ENCODE measurements at places on chromosomes 13 and 19. TPM values are rescaled to one million over a fixed set of nuclear protein-coding genes. Genes with fewer than 3 reads are reported as not detected.

SLC6A16 gene
- 0.51 TPM for total RNA-seq

LRRC4B gene
- total RNA-seq: not detected

COQ8B gene
- 12.6 TPM for total RNA-seq

IL17D gene
- 1.3 TPM for total RNA-seq

DNMT1 gene
- total RNA-seq: 21.0 TPM

FFAR2 gene
- not detected for total RNA-seq

VWA8 gene
- total RNA-seq: 6.8 TPM

DLEU7 gene
- not detected for total RNA-seq

DNA sequence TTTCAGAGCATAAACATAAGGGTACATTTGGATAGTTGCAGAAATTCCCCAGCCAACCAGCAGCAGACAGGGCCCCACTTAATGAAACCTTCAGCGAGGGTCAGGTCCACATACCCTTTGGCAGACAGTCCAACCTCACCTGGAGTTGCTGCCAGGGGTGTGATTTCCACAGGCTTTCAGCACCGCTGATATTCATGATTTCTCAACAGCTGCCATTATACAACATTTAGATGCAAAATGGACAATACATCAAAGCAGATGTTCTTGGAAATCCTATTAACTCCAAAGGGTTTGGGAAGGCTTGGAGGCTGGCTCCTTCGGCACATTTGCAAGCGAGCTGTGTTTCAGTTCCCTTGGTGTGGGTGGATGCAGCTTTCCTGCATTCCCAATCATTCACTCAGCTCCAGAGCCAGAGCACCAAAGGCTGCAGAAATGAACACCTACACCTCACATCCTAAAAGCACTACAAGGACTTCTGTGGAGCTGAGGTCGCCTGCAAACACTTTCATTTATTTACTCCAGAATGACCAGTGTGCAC lies 147.2 kb upstream of the VSTM2B start:
- no peak for DNase-seq

DNA sequence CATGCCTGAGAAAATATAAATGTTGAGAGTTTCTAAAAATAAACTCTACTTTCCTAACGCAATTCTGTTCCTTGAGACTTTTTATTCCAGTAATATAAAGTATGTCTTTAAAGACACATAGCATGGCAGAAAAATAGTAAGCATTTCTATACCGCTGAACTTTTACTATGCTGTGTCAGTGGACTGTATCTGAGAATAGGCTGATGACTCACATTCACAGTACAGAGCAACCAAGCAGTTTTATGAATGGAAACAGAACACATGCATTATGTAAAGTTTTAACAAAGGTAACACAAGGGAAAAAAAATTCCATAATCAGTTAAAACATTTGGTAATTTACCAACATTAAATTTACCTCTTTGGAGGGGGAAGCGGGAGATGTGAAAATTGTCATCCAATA lies 38.4 kb downstream of the ZDHHC20 start:
- DNase-seq: no peak

GRCh38 chr13:73984201-73984600 lies 150.0 kb downstream of the KLF12 start:
- no peak for DNase-seq

- peak; percentile 80 for DNase-seq
Measured at GRCh38 chr13:73708393-73708985, 425.7 kb downstream of the KLF12 start.

GRCh38 chr13:34675626-34676025 lies 266.4 kb upstream of the NBEA start:
- no peak for DNase-seq

DNA sequence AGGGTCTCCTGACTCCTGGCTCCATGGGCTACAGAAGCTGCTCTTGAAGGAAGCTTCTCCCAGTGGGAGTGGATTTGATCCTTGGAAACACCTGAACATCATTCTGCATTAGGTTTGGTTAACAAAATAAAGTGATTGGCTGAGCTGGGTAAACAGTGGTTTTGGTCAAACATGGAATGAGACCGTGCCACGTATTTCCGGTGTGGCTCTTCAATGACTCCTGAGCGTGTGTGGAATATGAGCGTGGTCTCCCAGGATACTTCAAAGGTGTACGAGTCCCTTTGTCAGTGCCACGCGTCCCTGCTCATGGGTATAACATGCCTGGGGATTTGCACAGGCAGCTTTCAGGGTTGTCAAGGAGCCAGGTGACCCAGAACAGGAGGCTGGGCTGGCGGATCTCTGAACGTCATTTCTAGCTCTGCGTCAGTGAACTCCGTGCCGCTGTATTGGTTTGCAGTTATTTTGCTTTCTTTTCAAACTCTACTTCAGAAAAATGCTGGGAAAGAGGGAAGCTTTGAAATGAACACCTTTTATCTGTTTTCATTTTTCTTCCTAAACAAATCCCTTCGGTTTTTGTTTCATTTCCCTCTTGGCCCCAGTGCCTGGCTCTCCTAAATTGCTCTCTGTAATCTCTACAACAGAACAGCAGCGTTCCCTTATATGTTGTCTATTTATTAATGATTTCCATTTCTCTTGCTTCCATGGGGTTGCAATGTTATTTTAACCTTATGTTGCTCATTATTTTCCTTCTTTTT lies 26.3 kb upstream of the GJB6 start:
- no peak for DNase-seq

GRCh38 chr13:49760558-49760957 lies 31.9 kb downstream of the KPNA3 start:
- no peak for DNase-seq

DNA sequence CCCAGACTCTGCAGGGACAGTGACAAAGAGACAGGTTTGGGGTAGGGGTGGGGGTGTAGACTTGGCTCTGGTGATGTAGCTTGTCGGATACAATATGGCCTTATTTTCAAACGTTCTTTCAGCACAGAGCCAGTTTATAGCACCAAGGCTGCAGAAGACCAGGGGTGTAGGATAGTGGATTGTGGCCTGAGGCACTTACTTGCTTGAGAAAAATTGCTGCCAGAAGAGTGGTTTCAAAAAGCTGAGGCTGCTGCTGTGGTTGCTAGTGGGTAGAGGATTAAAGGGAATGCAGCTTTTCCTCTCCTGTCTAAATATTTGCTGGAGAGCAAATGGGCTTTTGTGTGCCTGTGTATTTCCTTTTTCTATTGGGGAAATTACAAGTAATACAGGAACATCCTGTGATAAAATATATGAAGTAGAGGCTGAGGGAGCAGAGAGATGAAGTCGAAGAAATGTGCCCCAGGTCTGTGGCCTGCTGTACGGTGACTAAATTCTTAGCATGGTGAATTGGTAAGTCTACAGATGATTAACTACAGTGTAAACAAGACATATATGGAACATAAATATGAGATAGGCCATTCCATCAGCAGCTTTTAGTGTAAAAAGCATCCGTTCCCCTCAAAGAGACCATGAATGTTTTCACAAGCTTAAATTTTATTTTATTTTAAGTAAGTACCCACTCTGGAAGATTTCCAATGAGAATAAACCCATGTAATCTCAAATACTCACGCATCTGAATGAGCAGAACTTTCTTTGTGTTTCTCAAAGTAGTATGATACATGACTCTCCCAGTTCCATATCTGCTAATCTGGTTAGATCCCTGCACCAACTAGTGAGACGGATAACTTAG lies 112.9 kb downstream of the LRCH1 start:
- peak; percentile 46 for DNase-seq

GRCh38 chr13:28218679-28219078 lies 80.3 kb downstream of the PAN3 start:
- no peak for DNase-seq

GRCh38 chr13:19658831-19659230 lies 25.4 kb downstream of the MPHOSPH8 start:
- DNase-seq: no peak

- DNase-seq: no peak
Measured at GRCh38 chr19:1655987-1656608, 3.7 kb upstream of the TCF3 start.

DNA sequence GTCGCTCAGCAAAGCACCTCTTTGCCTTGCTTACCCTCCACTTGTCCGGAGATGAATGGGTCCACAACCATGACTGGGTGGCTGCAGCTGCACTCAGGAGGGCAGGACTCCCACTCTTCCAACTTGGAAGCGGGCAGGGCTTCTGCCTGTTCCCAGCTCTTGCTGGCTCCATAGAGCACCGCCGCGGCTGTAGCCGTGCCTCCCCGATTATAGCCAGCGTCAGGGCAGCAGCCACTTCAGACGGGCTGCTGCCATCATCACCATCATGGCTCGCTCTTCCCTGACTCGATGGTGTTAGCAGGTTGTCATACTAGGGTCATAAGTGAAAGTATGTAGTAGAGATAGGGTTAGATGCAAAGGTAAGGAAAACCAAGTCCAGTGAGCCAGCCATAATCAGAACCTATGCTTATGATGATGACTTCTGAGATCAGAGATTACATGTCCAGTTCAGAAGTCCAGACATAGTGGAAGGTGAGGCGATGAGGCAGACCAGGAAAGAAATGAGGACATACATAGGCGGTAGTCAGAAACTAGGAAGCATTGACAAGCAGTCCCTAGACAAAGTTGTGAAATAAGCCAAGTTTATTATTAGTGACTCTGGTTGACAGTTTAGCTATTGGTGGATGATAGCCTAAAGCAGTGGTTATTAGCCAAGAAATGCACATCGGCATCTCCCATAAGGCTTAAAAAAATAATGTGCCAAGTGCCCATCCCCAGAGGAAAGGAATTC lies 4.4 kb upstream of the INTS6 start:
- no peak for DNase-seq

- no peak for DNase-seq
Measured at GRCh38 chr13:112815871-112816270, 126.0 kb downstream of the ATP11A start.

DNA sequence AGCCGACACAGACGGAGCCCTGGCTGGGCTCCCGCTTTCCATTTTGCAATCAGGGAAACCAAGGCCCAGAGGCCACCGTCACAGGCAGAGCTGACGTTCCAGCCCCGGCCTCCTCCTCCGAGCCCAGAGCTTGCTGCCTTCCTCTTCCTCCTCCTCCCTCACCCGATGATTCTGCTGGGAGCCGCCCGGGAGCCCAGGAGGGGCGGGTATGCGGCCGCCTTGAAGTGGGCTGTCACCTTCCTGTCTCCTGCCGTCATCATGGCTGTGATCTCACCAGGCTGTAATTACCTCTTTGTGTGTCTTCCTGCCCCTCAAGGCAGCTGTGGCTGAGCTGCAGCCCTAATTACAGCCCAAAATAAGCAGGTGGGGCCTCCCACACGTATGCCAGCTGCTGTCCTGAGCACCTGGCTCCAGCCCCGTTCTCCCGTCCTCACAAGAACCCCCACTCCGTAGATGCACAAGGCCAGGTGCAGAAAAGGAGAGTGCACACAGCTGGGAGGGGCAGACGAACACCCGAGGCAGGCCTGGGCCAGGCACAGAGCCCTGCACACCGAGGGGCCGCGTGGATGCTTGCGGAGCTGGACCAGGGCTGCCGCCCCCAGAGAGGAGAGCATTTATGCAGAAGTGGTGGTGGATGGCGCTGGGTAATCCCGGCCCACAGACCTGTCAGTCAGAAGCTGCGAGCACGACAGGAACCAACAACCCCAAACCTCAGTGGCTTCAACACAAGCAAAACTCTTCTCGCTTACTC lies 4.0 kb downstream of the TPGS1 start:
- no peak for DNase-seq

DNA sequence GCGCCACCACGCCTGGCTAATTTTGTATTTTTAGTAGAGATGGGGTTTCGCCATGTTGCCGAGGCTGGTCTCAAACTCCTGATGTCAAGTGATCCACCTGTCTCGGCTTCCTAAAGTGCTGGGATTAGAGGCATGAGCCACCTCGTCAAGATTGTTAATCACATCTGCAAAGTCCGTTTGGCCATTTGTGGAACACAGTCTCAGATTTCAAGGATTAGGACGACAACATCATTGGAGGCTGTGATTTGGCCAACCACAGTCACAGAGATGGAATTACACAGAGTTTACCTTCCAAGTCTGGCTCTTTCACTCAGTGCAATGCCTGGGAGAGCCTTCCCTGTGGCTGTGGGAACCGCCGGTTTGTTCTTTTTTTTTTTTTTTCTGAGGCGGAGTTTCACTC lies 17.8 kb downstream of the SULT2B1 start:
- no peak for DNase-seq

Data from dermis microvascular lymphatic vessel endothelial cell (primary cell).